ENCODE measurements at places on chromosomes 3 and 15. TPM values are rescaled to one million over a fixed set of nuclear protein-coding genes. Genes with fewer than 3 reads are reported as not detected.

Gene AGTR1
- 2.2 TPM for total RNA-seq

Gene GAP43
- total RNA-seq, result 4.7 TPM

Gene ZNF662
- total RNA-seq, result 12.2 TPM

Gene SNTN
- not detected for total RNA-seq

Gene SYNPR
- not detected for total RNA-seq

Gene GOLGA6L4
- 2.6 TPM for total RNA-seq

GRCh38 chr3:112687616-112688015, 46.7 kb upstream of the CCDC80 start:
- no peak for DNase-seq

DNA sequence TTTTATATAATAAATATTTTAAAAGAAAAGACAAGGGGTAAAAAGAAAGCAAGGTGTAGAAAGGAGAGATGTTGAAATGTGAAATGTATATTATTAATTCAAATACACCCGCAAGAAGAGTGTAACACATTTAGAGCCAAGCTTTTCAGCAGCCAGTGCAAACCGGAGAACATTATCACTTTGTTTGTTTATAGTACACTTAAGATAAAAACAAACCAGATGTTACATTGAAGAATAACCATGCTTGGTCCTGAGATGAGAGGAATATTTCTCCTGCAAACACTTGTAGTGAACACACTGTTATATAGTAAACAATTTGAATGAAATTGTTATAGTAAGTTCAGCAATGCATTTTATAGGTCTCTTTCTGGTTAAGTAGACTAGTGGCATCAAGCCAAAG, 1441.5 kb downstream of the OTOL1 start:
- peak; percentile 16 for DNase-seq

- DNase-seq, result no peak
Measured at GRCh38 chr15:56719774-56720555, 13.3 kb downstream of the ZNF280D start.

- DNase-seq, result no peak
Measured at GRCh38 chr3:7100136-7100535, 239.2 kb downstream of the GRM7 start.

DNA sequence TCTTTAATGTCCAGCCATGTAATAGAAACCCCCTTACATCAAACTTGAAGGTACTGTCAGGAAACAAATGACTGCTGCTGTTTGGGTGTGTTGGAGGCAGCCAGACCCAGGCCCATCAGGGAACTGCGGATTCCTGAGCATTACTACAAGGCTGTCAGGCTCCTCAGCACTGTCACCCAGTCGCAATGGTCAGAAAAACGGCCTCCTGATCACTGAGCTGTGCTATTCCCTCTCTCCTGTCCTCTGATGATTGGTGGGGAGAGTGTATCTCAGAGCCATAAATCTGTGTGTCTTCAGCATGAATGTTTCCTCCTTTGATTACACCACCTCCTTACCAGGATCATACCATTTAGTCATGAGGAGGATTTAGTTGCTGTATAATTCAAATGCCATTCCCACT, 135.2 kb upstream of the GADL1 start:
- DNase-seq, result no peak

- DNase-seq, result no peak
Measured at GRCh38 chr3:142801746-142802145, 77.9 kb downstream of the TRPC1 start.

DNA sequence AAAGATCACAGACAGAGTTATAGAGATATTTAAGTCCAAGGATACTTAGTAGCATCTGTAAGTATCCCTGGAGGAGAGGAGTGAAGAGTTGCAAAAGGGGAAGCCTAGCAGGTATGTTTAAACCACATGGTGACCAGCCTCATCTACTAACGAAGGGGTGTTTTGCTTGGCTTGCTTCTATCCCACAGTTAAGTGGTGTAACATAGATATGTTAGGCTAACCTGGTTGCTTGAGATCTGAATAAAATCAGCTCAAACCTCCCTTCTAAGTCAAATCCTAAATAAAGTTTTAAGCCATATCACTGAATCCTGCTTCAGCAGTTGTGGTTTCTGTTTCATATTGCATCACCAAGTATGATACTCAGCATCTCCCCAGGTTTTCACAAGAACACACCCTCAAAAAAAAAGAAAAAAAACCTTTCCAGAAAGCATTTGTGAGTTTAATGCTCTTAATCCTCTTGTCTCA, 880.2 kb downstream of the ROBO1 start:
- no peak for DNase-seq

- peak; percentile 3 for DNase-seq
Measured at GRCh38 chr3:150830094-150830681, 67.2 kb upstream of the SIAH2 start.

DNA sequence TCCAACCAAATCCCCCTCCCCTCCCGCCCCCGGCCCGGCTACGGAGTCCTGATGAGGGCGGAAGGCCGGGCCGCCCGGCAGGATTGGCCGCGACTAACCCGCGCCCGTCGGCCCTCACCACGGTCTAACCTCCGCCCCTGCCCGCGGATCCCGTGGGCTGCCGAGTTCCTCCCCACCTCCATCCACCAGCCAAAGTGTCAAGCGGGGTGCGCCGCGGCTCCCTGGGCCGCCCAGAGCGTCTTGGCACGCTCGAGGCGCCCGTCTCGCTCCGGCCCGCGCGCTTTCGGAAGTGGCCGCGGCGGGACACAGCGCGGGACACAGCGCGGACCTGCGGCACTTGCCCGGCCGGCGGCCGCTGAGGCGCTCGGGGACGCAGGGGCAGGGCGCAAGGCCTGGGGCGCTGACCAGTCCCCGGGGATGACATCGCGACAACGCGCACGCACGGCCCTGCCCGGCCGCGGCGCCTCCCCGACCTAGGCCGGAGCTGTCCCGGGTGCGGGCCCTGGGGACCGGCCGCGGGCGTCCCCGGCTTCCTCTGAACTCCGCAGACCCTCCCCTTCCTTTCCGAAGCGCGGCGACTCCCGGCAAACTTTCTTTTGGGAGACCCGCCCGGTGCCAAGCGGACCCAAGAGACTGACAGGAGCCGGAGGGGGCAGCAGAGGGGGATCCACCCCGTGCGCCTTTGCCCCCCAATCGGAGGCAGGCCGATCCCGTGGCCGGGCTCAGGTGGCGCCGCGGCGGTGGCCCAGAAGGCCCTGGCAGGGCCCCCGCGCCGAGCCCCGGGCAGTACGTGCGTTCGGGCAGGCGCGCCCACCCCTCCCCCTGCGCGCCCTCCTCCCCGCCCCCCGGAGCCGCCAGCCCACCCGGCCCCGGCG, 112.8 kb upstream of the ICE2 start:
- DNase-seq, result peak; percentile 70

DNA sequence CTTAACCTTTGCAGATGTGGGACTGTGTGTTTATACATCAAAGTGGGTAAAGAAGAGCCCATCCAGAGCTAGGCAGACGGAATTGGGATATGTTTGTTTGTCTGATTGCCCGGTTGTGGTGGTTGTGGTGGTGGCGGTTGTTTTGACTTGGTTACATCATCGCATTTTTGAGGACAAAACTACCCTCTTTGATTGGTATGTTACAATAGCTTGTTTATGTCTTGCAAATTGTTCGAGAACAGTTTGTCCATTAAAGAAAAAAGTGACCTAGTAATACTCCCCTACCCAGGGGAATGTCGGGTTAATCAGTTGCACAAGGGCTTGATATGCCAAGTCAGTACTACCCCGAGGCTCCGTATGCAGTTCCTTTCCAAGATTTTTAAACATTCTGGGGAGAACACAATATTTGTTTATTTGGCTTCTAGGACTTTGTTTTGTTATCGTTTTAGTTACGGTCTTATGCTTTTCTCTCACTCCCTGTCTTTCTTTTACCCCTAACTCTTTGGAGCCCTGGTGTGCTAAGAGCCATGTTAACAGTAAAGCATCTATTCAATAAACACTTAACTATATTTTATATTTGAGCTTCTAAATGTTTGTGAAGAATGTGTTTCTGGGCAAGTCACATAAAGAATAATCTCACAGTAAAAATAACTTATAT, 315.4 kb downstream of the LPP start:
- no peak for DNase-seq

DNA sequence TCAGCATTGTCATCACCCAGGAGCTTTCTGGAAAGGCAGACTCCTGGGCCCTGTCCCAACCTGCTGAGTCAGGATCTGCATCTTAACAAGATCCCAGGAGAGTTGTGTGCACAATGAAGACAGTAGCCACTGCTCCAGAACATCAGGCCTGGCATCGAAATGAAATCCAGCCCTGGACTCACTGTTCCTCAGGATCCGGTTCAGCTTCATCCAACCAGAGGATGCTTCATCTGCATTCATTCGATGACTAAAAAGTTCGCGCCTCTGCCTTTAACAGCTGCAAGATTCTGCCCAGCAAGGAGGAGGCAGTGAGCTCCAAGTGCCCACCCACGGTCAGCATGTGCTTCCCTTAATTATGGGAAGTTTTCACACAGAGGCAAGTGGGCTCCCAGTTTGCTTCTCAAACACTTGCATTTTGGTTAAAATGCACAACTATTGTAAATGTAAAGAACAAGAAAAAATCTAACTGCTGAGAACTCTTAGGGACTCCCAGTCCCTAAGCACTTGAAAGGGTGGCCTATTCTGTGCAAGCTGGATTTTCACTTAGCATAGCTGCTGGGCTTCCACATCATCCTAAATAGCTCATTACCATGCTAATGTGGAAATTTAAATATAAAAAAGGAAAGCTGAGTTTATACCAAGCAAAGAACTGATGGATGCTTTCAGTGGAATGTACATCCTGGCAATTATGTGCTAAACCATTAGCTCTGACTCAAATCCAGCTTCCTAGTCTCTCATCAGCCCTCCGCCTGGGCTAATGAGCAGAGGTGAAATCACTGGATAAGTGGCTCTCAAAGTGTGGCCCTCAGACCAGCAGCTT, 25.5 kb upstream of the ESYT3 start:
- DNase-seq, result peak; percentile 34

DNA sequence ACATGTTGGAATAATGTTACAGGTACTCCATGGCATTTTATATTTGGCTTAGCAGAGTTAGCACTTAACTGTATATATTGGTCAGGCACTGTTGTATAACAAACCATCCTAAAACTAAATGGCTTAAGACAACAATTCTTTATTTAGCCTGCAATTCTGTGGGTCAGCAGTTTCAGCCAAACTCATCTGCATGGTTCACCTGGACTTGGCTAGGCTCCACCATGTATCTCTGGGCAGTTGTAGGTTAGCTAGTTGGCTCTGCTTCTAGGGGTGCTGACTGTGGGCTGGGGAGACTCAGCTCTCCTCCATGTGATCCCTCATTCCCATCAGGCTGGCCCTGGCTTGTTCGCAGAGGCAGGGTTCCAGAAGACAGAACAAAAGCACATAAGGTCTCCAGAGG, 34.4 kb downstream of the RARB start:
- no peak for DNase-seq

DNA sequence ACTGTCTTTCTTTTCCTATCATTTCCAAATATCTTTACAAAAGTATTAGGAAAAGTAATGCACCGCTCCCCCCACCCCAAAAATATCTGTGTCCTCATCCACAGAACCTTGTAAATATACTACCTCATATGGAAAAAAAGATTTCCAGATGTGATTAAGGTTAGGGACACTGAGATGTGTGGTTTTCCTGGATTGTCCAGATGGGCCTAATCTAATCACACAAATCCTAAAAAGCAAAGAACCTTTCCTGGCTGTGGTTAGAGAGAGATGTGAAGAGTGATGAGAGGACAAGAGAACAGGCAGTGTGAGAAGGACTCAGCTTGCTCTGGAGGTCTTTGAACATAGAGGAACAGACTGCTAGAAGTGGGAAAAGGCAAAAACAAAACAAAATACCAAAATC, 77.7 kb downstream of the ROBO1 start:
- DNase-seq, result no peak

DNA sequence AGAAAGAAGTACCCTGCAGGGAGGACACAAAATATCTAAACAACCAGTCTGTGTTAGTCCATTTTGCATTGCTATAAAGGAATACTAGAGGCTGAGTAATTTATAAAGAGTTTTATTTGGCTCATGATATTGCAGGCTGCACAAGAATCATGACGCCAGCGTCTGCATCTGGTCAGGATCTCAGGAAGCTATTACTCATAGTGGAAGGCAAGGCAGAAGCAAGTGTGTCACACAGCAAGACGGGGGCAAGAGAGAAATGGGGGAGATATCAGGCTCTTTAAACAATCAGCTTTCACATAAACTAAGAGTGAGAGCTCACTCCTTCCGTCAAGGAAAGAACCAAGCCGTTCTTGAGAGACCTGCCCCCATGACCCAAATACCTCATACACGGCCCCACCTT, 614.8 kb downstream of the ZIC1 start:
- no peak for DNase-seq

DNA sequence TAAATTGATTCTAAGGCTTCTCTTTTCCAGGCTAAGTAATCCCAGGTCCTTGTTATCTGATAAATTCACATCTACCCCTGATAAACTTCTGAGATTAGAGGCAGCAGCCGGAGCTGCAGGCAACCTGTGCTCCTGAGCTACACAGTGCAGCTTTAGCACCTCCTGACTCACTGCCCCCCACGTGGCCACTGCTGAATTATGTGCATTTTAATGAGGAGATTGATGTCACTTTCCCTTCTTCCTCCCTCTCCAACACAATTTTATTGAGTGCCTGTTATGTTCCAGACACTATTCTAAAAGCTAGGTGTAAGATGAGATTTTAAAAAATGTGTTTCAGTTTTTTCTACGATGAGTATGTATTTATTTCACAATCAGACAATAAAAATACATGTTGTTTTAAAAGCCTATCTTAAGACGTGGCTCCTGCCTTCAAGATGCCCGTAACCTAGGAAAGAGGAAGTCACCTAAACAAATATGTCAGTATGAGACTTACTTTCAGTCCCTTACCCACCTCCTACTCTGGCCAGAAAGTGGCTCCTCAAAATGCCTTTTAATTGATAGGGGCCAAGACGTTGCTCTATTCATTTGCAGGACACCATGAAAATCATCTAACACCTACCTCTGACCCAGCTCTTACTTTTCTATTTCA, 161.5 kb upstream of the PFN2 start:
- DNase-seq, result no peak

GRCh38 chr3:40196966-40197365, 112.5 kb upstream of the EIF1B start:
- no peak for DNase-seq

GRCh38 chr3:138960417-138960852, 13.4 kb downstream of the FOXL2NB start:
- DNase-seq, result no peak

GRCh38 chr15:99545605-99546004, 20.2 kb upstream of the MEF2A start:
- no peak for DNase-seq

- DNase-seq, result peak; percentile 32
Measured at GRCh38 chr3:12158387-12159226, at the start of gene TIMP4. Gene TIMP4, minus strand, starts transcription at chr3:12158912. Its CDS starts 72 bp downstream, at chr3:12158840.

- DNase-seq, result peak; percentile 86
Measured at GRCh38 chr3:13023235-13023970, 49.8 kb downstream of the IQSEC1 start.

DNA sequence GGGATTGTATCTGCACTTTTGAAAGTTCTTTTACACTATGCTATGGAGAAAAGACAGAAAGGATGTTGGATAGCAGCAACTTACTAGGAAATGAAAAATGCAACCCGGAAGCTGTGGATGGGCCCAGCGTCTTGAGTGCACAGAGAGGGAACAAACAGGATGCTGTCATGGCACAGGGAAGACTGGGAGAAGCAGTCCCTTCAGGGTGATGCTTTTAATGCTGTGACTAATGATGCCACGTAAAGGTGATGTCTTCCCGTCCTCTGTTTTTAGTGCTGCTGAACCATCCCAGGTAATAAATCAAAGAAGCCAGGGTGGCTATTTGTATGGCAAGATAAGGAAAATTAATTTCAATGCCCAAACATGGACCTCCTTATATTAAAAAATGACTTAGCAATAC, 437.6 kb downstream of the FOXP1 start:
- no peak for DNase-seq

Measured in tongue (tissue), 3 donors.